ENCODE measurements at places on chromosomes 1 and 21. TPM values are rescaled to one million over a fixed set of nuclear protein-coding genes. Genes with fewer than 3 reads are reported as not detected.

Gene OR2AK2
- total RNA-seq: not detected

Gene PALMD
- total RNA-seq: not detected

Gene EDN2
- not detected for total RNA-seq

Gene RGS4
- total RNA-seq: not detected

Gene SLC30A10
- total RNA-seq: not detected

Gene SCAMP3
- total RNA-seq: 87.5 TPM

DNA sequence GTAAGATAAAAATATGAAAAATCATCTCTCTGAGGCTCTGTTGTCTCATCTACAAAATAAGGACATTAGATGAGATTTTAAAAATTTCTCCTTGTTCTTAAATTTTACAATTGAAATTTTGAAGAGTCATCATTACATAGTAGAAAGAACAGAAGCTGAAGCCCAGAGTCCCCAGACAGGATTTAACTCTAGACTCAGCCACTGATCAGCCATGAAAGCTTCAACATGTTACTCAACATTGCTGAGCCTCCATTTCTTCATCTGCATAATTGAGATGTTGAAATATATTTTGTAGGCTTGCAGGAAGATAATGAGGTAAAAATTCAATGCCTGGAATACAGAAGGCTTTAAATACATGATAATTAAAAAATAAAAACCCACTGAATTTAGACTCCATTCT, 633.3 kb downstream of the LMO4 start:
- DNase-seq: no peak
- peaks cover 9% of the 10 kb centered on the region for H3K27me3 ChIP-seq

GRCh38 chr1:155975375-155976061, 2.8 kb downstream of the ARHGEF2 start:
- peaks cover 71% of the 10 kb centered on the region for H3K36me3 ChIP-seq
- peak overlapping the region; percentile 93 for H3K27ac ChIP-seq
- no peak for DNase-seq

GRCh38 chr1:3811595-3811911, 15.3 kb upstream of the LRRC47 start:
- H3K27me3 ChIP-seq: no peaks in the 10 kb centered on the region
- no peak overlapping the region for H3K4me3 ChIP-seq
- no peak for DNase-seq
- no peaks in the 10 kb centered on the region for H3K4me1 ChIP-seq
- H3K36me3 ChIP-seq: no peaks in the 10 kb centered on the region

GRCh38 chr1:37036667-37037053, 2.3 kb upstream of the GRIK3 start:
- H3K36me3 ChIP-seq: no peaks in the 10 kb centered on the region
- H3K27me3 ChIP-seq: peaks cover 72% of the 10 kb centered on the region

- H3K36me3 ChIP-seq: no peaks in the 10 kb centered on the region
- H3K4me3 ChIP-seq: no peak overlapping the region
- no peaks in the 10 kb centered on the region for H3K4me1 ChIP-seq
Measured at GRCh38 chr1:218025454-218025853, 259.6 kb upstream of the RRP15 start.

DNA sequence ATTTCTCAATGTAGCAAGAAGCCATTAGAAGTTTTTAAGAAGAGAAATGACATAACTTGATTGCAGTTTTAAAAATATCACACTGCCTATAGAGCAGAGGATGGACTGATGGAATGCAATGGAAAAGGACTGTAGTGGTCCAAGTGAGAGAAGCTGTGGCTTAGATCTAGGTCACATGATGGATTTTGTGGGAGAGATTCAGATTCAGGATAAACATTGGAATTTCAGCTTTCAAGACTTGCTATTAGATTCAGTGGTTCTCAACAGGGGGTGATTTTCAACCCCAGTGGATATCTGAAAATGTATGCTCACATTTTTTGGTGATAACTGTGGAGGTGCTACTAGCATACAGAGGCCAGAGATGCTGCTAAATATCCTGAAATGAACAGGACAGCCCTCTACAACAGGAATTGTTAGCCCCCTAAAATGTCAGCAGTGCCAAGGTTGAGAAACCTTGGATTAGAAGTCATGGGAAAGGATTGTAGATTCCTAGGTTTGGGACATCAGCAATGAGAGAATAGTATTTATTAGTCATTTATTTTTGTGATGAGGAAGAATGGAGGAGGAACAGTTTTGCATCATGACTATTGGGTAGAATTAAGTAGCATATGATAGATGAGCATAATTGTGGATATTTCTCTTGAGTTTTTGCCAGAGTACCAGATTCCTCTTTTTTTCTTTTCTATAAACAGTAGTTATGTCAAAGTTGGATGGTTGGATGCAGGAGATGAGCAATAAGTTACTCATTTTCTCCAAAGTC, 30.1 kb upstream of the KCNK2 start:
- no peaks in the 10 kb centered on the region for H3K4me1 ChIP-seq
- no peaks in the 10 kb centered on the region for H3K27me3 ChIP-seq
- H3K36me3 ChIP-seq: no peaks in the 10 kb centered on the region

DNA sequence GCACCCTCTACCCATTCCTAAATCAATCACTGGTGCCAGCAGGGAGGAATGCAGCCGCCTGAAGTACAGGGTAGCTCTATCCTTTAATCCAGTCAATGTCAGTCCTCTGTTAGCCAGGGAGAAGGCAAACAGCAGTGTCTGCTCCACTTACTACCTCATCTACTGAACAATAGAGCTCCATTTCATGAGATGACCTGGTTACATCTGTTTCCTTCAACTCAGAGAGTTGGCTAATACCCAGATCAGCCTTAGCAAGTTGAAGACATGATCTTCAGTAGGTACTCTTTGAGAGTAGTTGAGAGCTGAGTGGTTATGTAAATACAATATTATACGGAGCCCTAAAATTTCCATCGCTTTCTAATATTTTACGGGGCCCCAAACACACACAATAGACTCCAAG, 46.1 kb upstream of the CD34 start:
- no peak overlapping the region for H3K27ac ChIP-seq
- peaks cover 67% of the 10 kb centered on the region for H3K27me3 ChIP-seq
- DNase-seq: no peak
- no peak overlapping the region for H3K4me3 ChIP-seq

- H3K4me3 ChIP-seq: no peak overlapping the region
- no peak for DNase-seq
- no peaks in the 10 kb centered on the region for H3K36me3 ChIP-seq
- no peaks in the 10 kb centered on the region for H3K27me3 ChIP-seq
- no peaks in the 10 kb centered on the region for H3K4me1 ChIP-seq
Measured at GRCh38 chr21:15379776-15380175, 315.0 kb upstream of the NRIP1 start.

GRCh38 chr1:228059634-228060457, 22.7 kb upstream of the ARF1 start:
- H3K4me3 ChIP-seq: peak overlapping the region; percentile 50
- peaks cover 49% of the 10 kb centered on the region for H3K27me3 ChIP-seq
- H3K27ac ChIP-seq: no peak overlapping the region
- peak; percentile 71 for DNase-seq

- H3K27ac ChIP-seq: no peak overlapping the region
- H3K36me3 ChIP-seq: peaks cover 39% of the 10 kb centered on the region
- no peak overlapping the region for H3K4me3 ChIP-seq
- no peaks in the 10 kb centered on the region for H3K27me3 ChIP-seq
- H3K4me1 ChIP-seq: peaks cover 1% of the 10 kb centered on the region
Measured at GRCh38 chr1:42674682-42675081, 7.5 kb upstream of the YBX1 start.

- H3K4me3 ChIP-seq: no peak overlapping the region
- no peak for DNase-seq
- H3K27ac ChIP-seq: no peak overlapping the region
Measured at GRCh38 chr1:23436520-23437354, 12.2 kb upstream of the TCEA3 start.

DNA sequence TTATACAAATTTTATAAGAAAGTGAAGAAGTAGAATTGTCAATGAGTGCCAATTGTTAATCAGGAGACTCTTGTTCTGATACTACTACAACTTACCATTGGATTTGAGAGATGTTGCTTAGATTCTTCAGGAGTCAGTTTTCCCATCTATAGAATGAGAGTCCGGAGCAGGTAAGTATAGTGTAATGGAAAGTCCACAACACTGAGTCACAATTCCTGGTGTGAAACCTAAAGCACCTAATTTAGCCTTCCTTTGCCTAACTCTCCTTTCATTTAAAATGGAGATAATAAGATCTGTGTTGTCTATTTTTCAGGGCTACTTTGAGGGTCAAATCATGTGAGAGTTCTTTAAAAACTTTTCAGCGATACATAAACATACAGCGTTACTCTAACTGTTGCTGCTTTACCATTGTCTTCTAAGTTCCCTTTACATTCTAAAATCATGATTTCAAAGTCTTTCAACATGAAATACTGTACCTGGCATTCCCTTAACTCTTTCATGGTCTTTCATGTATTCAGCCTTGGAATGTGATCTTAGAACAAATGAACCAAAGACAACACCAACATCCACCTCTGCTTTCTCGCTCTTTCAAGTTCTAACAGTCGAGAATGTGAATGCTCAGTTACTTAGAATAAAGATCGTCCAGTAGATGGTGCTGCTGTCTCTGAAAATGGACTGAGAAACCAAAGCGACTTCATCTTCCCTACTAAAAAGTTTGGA, 90.9 kb downstream of the SLC30A10 start:
- H3K36me3 ChIP-seq: no peaks in the 10 kb centered on the region
- no peak for DNase-seq
- no peak overlapping the region for H3K4me3 ChIP-seq
- no peaks in the 10 kb centered on the region for H3K4me1 ChIP-seq
- no peak overlapping the region for H3K27ac ChIP-seq
- H3K27me3 ChIP-seq: no peaks in the 10 kb centered on the region

- peaks cover 12% of the 10 kb centered on the region for H3K27me3 ChIP-seq
- no peaks in the 10 kb centered on the region for H3K36me3 ChIP-seq
- peaks cover 44% of the 10 kb centered on the region for H3K4me1 ChIP-seq
- DNase-seq: peak; percentile 74
Measured at GRCh38 chr1:44714944-44715571, 15.9 kb downstream of the RNU5D-1 start.

DNA sequence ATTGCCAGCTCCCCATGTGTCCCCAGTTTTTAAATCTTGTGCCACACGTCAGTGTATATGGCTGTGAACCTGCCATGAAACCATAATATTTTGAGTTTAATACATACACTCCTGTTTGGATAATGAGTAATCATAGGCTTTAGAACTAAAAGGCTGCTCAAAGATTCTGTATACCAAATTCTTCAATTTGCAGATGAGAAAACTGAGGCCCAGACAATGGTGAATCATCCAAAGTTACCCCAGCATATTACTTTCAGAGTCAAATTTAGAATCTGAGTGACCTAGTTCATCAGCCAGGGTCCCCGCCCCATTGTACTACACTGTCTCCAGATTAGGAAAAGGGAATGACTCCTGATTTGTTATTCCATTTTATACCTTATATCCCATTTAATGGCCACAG, 224.6 kb downstream of the FGGY start:
- no peaks in the 10 kb centered on the region for H3K36me3 ChIP-seq
- no peaks in the 10 kb centered on the region for H3K4me1 ChIP-seq
- H3K27me3 ChIP-seq: no peaks in the 10 kb centered on the region
- no peak overlapping the region for H3K27ac ChIP-seq
- no peak overlapping the region for H3K4me3 ChIP-seq
- DNase-seq: no peak

DNA sequence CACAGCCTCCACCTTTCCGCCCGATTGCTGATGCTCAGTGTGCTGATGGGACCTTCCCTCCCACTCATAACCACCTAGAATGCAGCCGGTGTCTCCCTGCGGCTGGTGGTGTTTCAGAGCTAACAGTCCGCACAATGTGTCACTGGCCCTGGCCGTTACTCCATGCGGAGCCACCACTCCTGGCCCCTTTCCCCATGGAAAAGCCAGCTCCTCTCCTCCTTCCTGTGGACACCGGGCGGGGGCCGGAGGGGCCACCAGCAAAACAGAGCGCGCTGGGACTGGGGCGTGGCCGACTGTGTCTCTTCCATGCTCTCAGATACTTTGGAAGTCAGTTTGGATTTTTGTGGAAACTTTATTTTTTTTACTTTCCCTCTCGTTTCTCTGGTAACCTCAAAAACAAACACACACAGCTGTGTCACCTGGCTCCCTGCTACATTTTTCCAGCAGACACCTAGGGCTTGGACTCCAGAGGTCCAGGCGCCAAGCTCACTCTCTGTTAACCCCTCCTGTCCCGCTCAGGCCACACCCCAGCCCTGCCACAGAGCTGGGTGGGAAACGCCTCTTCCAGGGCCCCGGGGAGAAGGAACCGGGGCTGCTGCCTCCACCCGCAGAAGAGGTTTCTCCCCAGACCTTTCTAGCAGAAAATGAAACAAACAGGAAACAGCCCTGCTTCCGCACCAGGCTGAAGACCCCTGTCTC, 32.5 kb upstream of the COL6A2 start:
- H3K4me3 ChIP-seq: no peak overlapping the region
- DNase-seq: no peak
- H3K36me3 ChIP-seq: no peaks in the 10 kb centered on the region

DNA sequence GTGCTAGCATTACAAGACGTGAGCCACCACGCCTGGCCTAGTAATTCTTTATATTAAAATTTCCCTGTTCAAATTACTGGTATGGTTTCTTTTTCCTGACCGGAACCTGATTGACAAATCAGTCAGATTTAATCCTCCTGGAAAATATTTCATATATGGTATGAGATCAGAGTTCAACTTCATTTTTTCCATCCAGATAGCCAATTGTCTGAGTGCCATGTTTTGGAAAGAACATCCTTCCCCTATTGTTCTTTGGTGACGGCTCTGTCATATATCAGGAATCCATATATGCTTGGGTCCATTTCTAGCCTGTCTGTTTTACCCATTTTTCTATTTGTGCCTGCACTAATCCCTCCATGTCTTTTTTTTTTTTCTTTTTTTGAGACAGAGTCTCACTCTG, 39.1 kb upstream of the KLF17 start:
- no peaks in the 10 kb centered on the region for H3K36me3 ChIP-seq
- no peak overlapping the region for H3K4me3 ChIP-seq
- DNase-seq: no peak
- no peaks in the 10 kb centered on the region for H3K4me1 ChIP-seq
- H3K27ac ChIP-seq: no peak overlapping the region

DNA sequence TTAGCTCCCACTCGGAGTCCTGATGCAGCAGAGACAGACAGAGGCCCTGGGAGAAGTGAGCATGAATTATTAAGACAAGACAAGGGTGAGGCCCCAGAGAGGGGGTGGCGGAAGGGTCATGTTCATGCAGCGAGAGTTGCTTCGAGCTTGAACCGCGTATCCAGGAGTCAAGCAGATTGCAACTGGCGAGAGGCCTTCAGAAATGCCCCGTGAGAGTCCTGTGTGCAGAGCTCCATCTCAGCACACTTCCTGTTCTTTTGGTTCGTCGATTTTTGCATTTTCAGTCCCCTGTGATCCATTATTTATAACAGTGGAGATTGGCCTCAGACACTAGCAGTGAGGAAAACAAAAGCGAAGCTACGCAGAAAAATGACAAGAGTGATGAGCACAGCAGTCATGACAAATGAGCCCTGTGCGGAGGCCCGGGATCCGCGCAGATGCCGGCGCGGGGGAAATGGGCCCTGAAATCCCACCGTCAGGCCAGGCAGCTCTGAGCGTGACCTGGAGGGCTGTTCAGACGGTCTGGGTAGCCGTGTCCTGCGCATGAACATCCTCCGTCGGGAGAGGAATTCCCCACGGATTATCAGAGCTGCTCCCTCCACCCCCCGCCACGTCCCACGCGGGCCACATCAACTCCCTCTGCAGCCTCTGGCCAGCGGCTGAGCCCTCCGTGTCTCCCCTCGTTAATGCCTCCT, 15.0 kb downstream of the PDE9A start:
- peaks cover 4% of the 10 kb centered on the region for H3K4me1 ChIP-seq
- H3K27ac ChIP-seq: no peak overlapping the region
- H3K4me3 ChIP-seq: no peak overlapping the region
- no peaks in the 10 kb centered on the region for H3K36me3 ChIP-seq

- no peak overlapping the region for H3K4me3 ChIP-seq
- H3K4me1 ChIP-seq: no peaks in the 10 kb centered on the region
- no peak for DNase-seq
- H3K27ac ChIP-seq: no peak overlapping the region
- H3K36me3 ChIP-seq: no peaks in the 10 kb centered on the region
Measured at GRCh38 chr1:10891091-10891490, 94.6 kb upstream of the CASZ1 start.

Measured in activated CD4-positive, alpha-beta memory T cell treated with anti-CD3 and anti-CD28 coated beads, Interleukin-2, amount 10 ng/mL, durations not matched to agents 7 days and 5 days (primary cell).